ENCODE measurements at places on chromosomes 16 and 17. TPM values are rescaled to one million over a fixed set of nuclear protein-coding genes. Genes with fewer than 3 reads are reported as not detected.

DNA sequence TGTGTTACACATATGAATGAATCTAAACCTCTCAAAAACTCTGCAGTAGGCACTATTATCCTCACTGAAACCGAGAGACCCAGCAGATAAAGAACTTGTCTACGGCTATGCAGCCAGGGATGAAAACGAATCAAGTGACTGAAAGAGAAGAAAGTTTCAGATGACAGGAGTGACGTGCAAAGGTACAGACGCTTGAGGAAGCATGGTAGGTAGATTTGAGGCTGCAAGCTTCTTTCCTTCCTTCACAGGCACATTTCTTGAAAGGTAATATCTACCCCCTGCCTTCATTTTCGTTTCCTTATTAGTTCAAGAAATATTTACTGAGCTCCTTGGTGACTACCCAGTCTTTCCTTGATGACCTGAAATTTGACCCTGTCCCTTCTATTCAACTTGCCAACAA lies 211.5 kb upstream of the AXIN2 start:
- no peak overlapping the region for H3K27ac ChIP-seq
- H3K36me3 ChIP-seq = no peaks in the 10 kb centered on the region
- H3K4me1 ChIP-seq = no peaks in the 10 kb centered on the region
- no peaks in the 10 kb centered on the region for H3K27me3 ChIP-seq
- peak; percentile 60 for DNase-seq

GRCh38 chr16:71954699-71955195 lies 45.5 kb downstream of the PKD1L3 start:
- H3K36me3 ChIP-seq = no peaks in the 10 kb centered on the region
- H3K4me3 ChIP-seq = no peak overlapping the region
- H3K27me3 ChIP-seq = no peaks in the 10 kb centered on the region
- H3K4me1 ChIP-seq = no peaks in the 10 kb centered on the region
- no peak for DNase-seq

- H3K4me1 ChIP-seq = peaks cover 42% of the 10 kb centered on the region
- no peaks in the 10 kb centered on the region for H3K36me3 ChIP-seq
- H3K4me3 ChIP-seq = no peak overlapping the region
- H3K27me3 ChIP-seq = no peaks in the 10 kb centered on the region
These were observed 1.4 kb downstream of the UBE2O start for GRCh38 chr17:76451506-76451905.

GRCh38 chr16:47660540-47660939 lies 199.4 kb downstream of the PHKB start:
- H3K27me3 ChIP-seq = no peaks in the 10 kb centered on the region
- H3K4me3 ChIP-seq = no peak overlapping the region
- peaks cover 5% of the 10 kb centered on the region for H3K36me3 ChIP-seq
- no peaks in the 10 kb centered on the region for H3K4me1 ChIP-seq

- H3K27me3 ChIP-seq = no peaks in the 10 kb centered on the region
- no peak overlapping the region for H3K4me3 ChIP-seq
- H3K4me1 ChIP-seq = peaks cover 3% of the 10 kb centered on the region
These were observed 102.7 kb upstream of the HLF start for GRCh38 chr17:55161935-55162555.

DNA sequence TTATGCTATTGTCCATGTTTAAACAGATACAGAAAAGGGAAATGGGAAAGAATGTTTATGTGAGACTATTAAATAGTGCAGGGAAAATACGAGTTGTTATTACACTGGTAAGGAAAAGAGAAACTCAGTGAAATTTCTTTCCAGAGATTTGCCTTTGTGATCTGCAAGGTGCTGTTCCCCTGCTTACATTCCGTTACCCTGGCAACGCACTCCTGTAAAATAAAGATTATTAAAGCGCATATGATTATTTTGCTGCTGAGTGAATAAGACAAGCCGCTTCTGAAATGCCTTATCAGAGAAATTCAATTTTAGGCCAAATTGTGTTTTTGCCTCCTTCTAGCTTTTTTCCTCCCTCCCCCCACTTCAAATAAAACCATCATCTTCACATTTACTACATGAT lies 328.6 kb upstream of the PMFBP1 start:
- H3K36me3 ChIP-seq = no peaks in the 10 kb centered on the region
- no peaks in the 10 kb centered on the region for H3K27me3 ChIP-seq
- no peaks in the 10 kb centered on the region for H3K4me1 ChIP-seq
- H3K27ac ChIP-seq = no peak overlapping the region
- no peak overlapping the region for H3K4me3 ChIP-seq
- DNase-seq = no peak

- peak overlapping the region; percentile 23 for H3K4me3 ChIP-seq
- H3K36me3 ChIP-seq = no peaks in the 10 kb centered on the region
- H3K27me3 ChIP-seq = no peaks in the 10 kb centered on the region
- H3K4me1 ChIP-seq = peaks cover 30% of the 10 kb centered on the region
- peak; percentile 62 for DNase-seq
- peak overlapping the region; percentile 79 for H3K27ac ChIP-seq
These were observed 22.3 kb upstream of the SMPD3 start for GRCh38 chr16:68470461-68471150.

- DNase-seq = no peak
- no peak overlapping the region for H3K4me3 ChIP-seq
- H3K4me1 ChIP-seq = no peaks in the 10 kb centered on the region
- H3K27me3 ChIP-seq = no peaks in the 10 kb centered on the region
- no peaks in the 10 kb centered on the region for H3K36me3 ChIP-seq
These were observed 65.3 kb upstream of the CRHR1 start for GRCh38 chr17:45718791-45719190.

GRCh38 chr17:83056583-83057396 lies 22.6 kb upstream of the METRNL start:
- H3K27me3 ChIP-seq = no peaks in the 10 kb centered on the region
- H3K4me3 ChIP-seq = no peak overlapping the region
- no peaks in the 10 kb centered on the region for H3K36me3 ChIP-seq
- no peak overlapping the region for H3K27ac ChIP-seq
- peaks cover 39% of the 10 kb centered on the region for H3K4me1 ChIP-seq

DNA sequence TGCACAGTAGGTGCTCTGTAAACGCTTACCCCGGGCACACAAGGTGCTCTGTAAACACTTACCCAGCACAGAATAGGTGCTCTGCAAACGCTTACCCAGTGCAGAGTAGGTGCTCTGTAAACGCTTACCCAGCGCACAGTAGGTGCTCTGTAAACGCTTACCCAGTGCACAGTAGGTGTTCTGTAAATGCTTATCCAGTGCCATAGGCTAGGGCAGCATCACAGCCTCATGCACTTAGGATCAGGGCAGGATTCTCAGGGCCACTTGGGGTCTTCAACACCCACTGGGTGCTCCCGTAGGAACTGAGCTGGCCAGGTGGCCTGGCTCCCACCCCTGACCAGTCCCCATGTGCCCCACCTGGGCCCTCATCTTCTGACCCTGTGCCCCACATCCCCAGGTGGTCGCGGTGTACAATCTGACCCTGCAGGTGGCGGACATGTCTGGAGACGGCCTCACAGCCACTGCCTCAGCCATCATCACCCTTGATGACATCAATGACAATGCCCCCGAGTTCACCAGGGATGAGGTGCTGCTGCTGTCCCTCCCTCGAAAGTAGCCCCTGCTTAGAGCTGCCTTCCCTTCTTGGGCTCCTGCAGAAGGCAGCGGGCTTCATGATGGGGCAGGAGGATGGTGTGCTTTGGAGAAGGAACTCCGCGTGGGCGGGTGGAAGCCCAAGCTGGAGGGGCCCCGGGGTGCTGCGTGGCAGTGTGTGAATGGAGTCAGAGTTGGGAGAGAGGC lies 13.1 kb downstream of the SLC22A31 start:
- peak; percentile 53 for DNase-seq
- no peaks in the 10 kb centered on the region for H3K36me3 ChIP-seq
- peaks cover 10% of the 10 kb centered on the region for H3K4me1 ChIP-seq
- no peak overlapping the region for H3K4me3 ChIP-seq

- no peak overlapping the region for H3K4me3 ChIP-seq
- no peaks in the 10 kb centered on the region for H3K27me3 ChIP-seq
- H3K36me3 ChIP-seq = no peaks in the 10 kb centered on the region
- no peak for DNase-seq
These were observed 7.6 kb upstream of the FZD2 start for GRCh38 chr17:44549686-44550085.

- H3K27me3 ChIP-seq = no peaks in the 10 kb centered on the region
- H3K4me3 ChIP-seq = no peak overlapping the region
- DNase-seq = peak; percentile 72
- H3K36me3 ChIP-seq = peaks cover 47% of the 10 kb centered on the region
- peaks cover 4% of the 10 kb centered on the region for H3K4me1 ChIP-seq
- no peak overlapping the region for H3K27ac ChIP-seq
These were observed 52.7 kb downstream of the LMF1 start for GRCh38 chr16:918068-918467.

Gene ABCA9
- 4.1 TPM for total RNA-seq

Gene IRF8
- total RNA-seq = 20.3 TPM

Gene KRT31
- not detected for total RNA-seq

Gene DPEP3
- total RNA-seq = not detected

Gene SPAG9
- 63.1 TPM for total RNA-seq

Gene IGF2BP1
- total RNA-seq = not detected

Measured in stomach (tissue), 19 donors.